ENCODE measurements at places on chromosomes 1 and 21.

DNA sequence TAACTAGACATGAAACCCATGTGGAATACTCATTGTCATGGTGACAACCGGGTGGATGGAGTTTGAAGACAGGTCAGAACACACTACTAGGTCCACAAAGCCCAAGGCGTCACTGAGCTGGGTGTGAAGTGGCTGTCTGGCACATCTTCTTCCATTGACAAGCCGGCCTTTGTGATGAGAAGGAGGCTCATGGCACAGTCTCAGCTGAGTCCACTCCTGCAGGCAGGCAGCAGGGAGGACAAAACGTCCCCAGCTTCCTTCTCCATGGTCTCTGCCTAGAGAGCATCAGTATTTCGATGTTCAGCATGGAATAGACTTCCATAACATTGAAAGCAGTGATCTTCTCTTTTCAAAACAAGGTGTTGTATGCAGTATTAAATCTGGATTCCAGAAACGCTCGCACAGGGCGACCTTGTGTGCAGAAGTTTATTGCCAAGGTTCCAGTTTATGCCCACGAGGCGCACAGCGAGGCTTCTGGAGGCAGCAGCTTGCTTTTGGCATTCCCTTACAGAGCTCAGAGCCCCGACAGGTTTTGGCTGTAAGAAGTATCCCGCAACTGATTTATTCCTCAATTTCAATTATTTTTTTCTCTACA, 104.2 kb downstream of the SIM2 start:
- no peak for DNase-seq

DNA sequence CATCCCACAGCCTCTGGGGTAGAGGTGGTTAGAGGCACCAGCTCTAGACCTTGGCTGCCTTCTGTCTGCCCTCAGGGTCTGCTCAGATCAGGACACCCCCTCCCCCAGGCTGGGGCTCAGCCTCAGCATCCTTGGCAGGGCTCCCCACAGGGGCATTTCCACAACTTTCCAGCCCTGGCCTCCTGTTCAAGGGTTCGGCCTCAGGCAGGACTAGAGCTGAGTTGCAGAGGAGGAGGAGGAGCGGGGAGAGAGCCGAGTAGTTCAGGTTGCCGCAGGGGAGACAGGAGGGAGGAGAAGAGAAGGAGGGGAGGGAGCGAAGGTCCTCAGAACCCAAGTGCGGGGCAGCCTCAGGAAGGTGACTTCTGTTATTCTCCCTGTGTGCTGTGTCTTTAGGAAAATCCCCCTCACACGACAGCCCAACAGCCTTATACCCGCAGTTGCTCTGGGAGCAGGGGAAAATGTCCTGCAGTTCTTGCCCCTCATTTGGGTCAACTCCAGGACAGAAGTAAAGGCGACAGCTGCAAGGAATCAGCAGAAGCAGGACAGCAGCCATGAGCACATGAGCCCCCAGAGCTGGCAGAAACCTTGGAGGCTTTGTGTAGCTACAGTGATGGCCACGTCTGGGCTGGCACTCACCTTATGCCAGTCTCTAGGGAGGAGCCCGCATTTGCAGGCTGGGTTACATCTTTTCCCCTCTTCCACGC, 46.5 kb upstream of the TENT5B start:
- DNase-seq: no peak

GRCh38 chr1:235863699-235864093, 3.0 kb downstream of the LYST start:
- DNase-seq: no peak

- no peak for DNase-seq
These were observed 176.3 kb upstream of the ZNHIT6 start for GRCh38 chr1:85884372-85885035.

DNA sequence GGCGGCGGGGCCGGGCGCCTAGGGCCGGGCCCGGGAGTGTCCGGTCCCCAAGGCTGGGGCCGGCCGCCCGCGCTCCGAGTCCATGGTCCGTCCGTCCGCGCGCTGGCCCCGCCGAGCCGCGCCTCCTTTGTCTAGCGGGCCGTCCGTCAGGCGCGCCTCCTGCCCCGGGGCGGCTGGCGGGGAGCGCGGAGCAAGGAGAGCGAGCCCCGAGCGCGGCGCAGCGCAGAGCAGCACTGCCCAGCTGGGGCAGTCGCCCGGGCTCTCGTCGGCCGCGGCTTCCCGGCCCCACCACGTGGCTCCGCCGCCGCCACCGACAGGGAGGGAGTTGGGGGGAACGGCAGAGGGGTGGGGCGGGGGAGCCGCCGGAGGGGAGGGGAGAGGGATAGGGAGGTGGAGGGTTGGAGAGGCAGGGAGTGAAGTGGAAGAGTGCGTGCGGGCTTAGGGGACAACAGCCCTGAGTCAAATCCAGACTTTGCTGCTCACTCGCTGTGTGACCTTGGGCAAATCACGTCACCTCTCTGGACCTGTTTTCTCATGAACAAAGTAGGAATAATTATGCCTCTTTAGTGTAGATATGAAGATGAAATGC, at the start of gene NKAIN1:
Gene NKAIN1 (minus strand): TSS at position 235 of the 589 bp plus-strand sequence. CDS start 340 bp downstream, outside the sequence.
- DNase-seq: no peak

DNA sequence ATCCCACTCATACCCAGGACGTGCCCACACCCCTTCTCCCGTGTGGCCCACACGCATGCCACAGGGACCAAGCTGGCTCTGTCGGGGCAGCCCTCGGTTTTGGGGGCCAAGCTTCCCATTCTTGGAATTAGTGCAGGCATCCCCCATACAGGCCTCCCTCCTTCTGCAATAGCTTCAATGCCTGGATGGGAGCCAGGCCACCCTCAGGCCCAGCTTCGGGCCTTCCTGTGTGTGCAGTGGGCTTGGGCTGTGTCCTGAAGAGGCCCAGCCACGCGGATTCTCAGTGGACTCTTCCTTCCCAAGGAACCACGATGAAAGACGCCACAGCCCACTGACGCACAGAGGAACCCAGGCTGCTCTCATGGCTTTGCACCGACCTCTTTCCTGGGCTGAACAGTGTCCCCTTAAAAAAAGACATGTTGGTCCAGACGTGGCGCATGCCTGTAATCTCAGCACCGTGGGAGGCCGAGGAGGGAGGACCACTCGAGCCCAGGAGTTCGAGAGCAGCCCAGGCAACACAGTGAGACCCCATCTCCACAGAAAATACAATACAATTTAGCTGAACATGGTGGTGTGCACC, 3.4 kb downstream of the KRTAP10-11 start:
- DNase-seq: no peak

DNA sequence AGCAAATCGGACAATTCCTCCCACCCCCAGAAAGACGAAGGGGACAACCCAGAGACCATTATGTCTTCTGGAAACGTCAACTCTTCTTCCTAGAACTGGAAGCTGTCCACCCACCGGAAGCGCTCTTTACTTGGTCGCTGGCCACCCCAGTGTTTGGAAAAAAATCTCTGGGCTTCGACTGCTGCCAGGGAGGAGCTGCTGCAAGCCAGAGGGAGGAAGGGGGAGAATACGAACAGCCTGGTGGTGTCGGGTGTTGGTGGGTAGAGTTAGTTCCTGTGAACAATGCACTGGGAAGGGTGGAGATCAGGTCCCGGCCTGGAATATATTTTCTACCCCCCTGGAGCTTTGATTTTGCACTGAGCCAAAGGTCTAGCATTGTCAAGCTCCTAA, 3.2 kb downstream of the S1PR1 start:
- DNase-seq: no peak

DNA sequence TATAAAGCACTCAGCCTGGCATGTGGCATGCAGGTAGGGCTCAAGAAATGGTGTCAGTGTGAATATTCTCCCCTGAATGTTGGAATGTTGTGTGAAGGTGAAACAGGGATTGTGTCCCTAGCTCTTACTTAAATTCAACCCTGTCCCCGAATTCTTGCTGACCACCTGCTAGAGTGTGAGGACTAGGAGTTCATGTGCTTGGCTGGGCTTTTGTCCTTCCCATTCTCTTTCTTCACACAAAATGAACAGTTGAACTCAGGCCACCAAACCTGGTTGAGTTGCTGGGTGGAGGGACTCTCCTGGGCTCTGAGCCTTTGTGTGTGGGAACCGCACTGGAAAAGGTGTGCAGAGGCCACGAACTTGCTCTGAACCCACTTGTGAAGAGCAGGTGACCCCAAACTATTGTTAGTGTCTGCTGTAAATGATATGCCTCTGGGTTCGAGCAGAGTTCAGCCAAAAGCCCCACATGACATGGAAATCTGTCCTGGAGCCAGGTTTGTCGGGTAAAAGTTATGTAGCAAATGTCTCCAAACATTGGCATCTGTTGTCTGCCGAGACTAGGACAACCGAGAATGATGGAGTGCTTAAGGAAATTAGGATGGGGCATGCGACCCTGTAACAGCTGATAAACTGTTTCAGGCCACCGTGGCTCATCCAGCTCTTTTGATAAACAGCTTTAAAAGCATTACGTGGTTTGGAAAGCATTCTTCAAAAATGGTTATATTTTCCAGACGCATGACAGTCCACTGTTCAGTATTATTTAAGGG, 144.2 kb downstream of the DHRS3 start:
- no peak for DNase-seq

GRCh38 chr1:97820470-97821188, 100.2 kb downstream of the DPYD start:
- no peak for DNase-seq

DNA sequence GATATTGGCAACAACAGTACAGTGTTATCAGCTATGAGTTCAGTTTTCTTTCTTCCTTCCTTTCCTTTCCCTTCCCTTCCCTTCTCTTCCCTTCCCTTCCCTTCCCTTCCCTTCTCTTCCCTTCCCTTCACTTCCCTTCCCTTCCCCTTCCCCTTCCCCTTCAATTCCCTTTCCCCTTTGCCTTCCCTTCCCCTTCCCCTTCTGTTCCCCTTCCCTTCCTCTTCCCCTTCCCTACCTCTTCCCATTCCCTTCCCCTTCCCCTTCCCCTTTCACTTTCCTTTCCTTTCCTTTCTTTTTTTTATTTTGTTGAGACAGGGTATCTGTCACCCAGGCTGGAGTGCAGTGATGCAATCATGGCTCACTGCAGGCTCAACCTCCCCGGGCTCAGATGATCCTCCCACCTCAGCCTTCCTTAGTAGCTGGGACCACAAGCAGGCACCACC, 72.3 kb upstream of the CAPZB start:
- no peak for DNase-seq

- DNase-seq: no peak
These were observed 37.4 kb downstream of the VANGL1 start for GRCh38 chr1:115679141-115679611.

DNA sequence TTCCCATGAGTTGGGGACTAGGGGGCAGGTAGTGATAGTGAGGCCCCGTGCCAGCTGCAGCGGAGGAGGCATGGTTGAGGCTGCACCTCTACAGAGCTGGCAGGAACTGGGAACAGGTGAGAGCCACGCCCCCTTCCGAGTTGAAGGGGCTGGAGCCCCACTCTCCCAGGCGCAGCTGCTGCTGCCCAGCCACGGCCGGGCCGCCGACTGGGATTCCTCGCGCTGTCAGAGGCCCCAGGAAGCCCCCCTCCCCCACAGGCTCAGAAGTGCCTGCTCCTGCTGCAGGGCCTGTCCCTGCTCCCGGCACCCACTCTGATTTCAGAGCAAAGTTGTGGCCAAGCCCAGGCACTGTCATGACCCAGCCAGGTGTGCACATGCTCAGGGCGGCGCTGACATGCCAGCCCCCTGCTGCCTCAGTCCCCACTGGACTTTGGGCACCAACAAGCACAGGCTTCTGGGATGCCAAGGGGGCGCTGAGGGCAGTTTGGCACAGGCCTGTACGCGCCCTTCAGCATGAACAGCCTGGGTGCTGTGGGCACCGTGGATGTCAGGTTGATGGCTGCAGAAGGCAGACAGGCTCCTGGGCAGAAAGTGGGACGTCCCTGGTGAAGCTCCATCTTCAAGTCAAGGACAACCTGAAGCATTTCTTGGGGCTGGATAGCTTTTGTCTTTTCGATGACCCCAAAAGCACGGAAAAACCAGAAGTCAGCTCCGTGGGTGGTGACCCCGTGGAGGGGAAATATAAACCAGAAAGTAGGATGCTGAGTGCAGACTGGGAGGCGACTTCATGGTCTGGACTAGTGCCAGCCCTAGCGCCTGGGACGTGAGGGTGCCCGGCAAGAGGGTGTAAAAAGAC, 121.5 kb downstream of the SIM2 start:
- DNase-seq: no peak

DNA sequence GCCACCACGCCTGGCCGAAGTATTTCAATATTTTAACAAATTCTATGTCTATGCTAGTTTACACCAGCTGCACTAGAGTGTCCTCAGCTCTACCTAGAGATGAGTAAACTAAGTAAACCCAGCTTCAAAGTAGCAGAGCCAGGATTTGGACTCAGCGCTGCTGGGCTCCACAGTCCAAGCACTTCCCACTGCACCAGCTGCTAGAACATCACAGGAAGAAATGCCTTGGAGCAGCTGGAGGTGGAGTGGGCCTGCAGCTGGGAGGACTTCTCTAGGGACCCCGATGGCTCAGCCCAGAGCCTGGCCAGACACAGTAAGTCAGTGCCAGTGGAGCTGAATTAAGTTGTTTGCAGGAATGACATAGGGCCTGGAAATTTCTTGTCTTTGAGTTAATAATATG, 10.2 kb upstream of the SMIM12 start:
- no peak for DNase-seq

DNA sequence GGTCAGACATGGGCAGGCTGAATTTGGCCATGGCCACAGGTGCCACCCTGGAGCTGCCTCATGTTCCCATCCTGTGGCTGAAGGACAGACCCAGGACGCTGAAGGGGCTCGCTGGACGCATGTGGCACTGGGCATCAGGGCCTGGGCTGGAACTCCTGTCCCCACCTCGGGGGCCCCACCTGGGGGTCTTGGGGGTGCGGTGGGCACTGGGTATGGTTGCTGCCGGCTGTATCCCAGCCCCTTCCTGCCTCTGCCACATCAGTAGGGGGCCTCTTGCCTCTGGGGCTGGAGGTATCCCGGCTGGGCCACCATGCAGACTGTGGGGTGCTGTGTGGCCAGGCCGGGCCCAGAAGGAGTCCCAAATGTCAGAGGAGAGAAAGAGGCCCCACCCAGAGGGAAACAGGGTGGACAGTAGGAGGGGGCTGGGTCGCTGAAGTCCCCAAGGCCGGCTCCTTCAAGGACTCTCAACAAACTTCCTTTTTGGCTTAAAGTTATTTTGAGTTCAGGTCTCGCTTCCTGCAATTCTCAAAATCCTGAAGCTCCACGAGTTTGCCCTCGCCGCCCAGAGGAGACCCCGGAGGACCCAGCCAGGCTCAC, 78.7 kb downstream of the SIK1 start:
- no peak for DNase-seq

- no peak for DNase-seq
These were observed 3.8 kb upstream of the SLC26A9 start for GRCh38 chr1:205947024-205947423.
